Fibroblast of lung (primary cell): ENCODE measurements at places on chromosomes 3 and 15. TPM values are rescaled to one million over a fixed set of nuclear protein-coding genes. Genes with fewer than 3 reads are reported as not detected.

- no peak for DNase-seq
Observed at GRCh38 chr3:167469381-167469780, 4.5 kb downstream of the SERPINI2 start.

DNA sequence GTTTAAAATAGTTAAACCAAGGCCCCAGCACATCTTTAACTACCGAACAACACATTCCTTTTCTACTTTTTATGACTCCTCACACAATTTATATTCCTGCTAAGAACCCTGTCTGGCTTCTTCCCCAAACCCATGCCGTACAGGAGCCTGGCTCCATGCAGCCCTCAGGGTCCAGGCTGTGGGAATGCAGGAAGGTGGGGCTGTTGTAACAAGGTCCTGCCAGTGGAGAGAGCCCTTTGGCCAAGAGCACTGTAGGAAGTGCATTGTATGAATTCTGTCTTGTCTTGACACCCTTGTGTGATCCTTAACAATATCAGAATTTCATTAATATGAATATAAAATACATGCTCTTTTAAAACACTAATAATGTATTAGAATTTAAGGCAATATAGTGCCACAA, 563.8 kb downstream of the TBL1XR1 start:
- no peak for DNase-seq

- no peak for DNase-seq
Observed at GRCh38 chr3:190617185-190617584, 103.3 kb downstream of the IL1RAP start.

DNA sequence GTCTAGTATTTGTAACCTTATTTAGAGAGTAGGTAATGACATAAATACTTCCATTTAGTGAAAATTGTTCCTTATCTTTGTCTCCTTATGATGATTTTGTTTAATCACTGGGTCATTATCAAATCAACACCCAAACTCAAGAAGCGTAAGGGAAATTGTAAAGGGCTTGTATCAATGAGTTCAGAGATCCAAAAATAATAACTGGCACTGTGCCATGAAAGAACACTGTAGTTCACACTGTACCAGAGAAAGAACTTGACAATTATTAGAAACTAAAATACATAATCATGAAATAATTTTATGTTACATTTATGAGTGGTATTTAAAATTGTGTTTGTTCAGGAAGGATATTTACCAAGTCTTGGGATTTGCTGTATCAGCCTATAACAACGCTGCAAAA, 895.4 kb downstream of the FHIT start:
- DNase-seq = no peak

Gene HYAL1
- total RNA-seq = 1.3 and 1.8 TPM in 2 replicates

DNA sequence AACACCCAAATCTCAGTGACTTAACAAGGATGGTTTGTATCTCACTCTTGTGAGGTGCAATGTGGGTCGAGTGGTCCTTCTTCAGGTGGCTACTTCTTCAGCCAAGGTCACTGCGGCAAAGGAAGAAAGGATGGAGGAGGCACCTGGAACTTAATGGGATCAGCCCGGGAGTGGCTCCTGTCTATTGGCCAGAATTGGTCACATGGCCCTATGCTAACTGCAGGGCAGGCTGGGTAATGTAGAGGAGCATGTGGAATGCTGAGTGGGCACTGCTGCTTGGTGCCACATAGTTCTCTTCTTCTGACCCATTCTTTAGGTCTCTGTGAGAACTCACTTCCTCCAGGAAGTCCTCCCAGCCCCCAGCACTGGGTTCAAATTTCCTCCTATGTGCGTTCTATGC, 20.3 kb upstream of the FAM3D start:
- DNase-seq = no peak

- DNase-seq = no peak
Observed at GRCh38 chr3:55452886-55453285, 34.2 kb downstream of the WNT5A start.

- DNase-seq = peak; percentile 62
Observed at GRCh38 chr15:57726411-57726810, 19.9 kb downstream of the POLR2M start.

Gene MGA
- total RNA-seq = 31.6 and 33.7 TPM in 2 replicates

- no peak for DNase-seq
Observed at GRCh38 chr3:126542340-126543241, 16.1 kb downstream of the C3orf22 start.

Gene CLRN1
- total RNA-seq = not detected in 2 replicates

GRCh38 chr3:170056710-170057454, 19.1 kb downstream of the GPR160 start:
- DNase-seq = no peak

Gene CHST13
- under 0.01 TPM in 2 replicates for total RNA-seq

Gene SLC22A14
- total RNA-seq = under 0.01 and 0.17 TPM in 2 replicates

Gene PARP15
- 0.26 and 1.2 TPM in 2 replicates for total RNA-seq

DNA sequence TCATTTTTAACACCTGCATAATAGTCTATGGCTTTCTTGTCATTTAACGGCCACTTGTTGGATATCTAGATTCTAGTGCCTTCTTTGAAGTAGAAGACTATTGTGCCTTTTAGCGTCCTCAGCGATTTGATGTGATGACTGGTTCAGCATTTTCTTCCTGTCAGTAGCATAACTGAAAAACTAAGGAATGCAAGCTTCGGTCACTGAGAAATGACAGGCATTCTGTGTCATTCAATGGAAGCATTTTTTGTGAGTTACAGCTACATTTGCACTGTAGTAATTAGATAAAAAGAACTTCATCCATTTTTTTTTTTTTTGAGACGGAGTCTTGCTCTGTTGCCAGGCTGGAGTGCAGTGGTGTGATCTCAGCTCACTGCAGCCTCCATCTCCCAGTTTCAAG, 10.3 kb downstream of the NEK11 start:
- no peak for DNase-seq

- no peak for DNase-seq
Observed at GRCh38 chr15:85955501-85956391, 123.9 kb upstream of the AGBL1 start.

- no peak for DNase-seq
Observed at GRCh38 chr15:80752204-80752603, 27.0 kb upstream of the CEMIP start.

- no peak for DNase-seq
Observed at GRCh38 chr15:88644741-88645140, 5.9 kb downstream of the ISG20 start.

- DNase-seq = no peak
Observed at GRCh38 chr3:13391308-13391707, 28.8 kb downstream of the NUP210 start.

- DNase-seq = no peak
Observed at GRCh38 chr15:47705281-47705997, 11.9 kb upstream of the SEMA6D start.

Gene ZNF385D
- 0.77 and 0.83 TPM in 2 replicates for total RNA-seq

DNA sequence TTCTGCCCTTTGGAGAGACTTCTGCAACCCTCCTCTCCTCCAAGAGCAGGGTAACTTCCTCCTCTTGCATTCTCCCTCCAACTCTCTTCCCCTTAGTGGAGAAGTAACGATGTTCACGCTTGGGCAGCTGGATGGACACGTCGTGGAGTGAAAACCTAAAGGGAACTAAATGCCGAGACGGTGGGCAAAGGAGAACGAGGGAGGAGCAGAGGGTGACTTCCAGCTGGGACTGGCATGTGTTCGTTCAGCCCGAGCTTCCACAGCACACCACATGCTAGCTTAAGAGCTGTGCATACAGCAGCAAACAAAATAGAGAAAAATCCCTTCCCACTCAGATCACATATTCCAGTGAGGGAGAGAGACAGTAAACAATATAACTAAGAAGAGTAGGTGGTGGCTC, 179.8 kb downstream of the SLCO3A1 start:
- no peak for DNase-seq

Gene PRR20G
- not detected in 2 replicates for total RNA-seq

- DNase-seq = no peak
Observed at GRCh38 chr3:13769422-13769821, 110.4 kb downstream of the WNT7A start.

GRCh38 chr3:55408193-55408826, 78.8 kb downstream of the WNT5A start:
- DNase-seq = no peak

GRCh38 chr3:188365988-188366698, 212.2 kb downstream of the LPP start:
- peak; percentile 81 for DNase-seq

Gene RGMA
- 1.3 and 1.5 TPM in 2 replicates for total RNA-seq

GRCh38 chr3:71345429-71346040, 238.0 kb downstream of the FOXP1 start:
- DNase-seq = peak; percentile 22

DNA sequence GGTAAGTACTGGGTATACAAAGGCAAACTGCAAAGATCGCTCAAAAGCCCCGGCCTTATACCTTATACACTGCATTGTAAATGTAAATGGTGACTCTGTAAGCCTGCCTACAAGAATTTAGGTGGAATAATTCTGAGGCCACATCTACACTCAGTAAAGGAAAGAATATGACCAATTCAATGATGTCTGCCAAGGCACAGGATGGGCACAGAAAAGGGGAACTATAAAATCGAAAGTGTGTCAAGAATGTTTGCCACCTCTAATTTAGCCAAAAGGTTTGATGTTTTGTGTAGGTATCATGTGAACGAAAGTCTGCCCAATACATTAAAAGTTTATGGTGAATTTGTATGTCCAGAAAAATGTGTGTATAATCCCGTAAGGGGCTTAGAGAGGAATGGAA, 96.1 kb downstream of the FOXP1 start:
- no peak for DNase-seq

- DNase-seq = peak; percentile 35
Observed at GRCh38 chr3:16388850-16389441, 123.9 kb downstream of the OXNAD1 start.

DNA sequence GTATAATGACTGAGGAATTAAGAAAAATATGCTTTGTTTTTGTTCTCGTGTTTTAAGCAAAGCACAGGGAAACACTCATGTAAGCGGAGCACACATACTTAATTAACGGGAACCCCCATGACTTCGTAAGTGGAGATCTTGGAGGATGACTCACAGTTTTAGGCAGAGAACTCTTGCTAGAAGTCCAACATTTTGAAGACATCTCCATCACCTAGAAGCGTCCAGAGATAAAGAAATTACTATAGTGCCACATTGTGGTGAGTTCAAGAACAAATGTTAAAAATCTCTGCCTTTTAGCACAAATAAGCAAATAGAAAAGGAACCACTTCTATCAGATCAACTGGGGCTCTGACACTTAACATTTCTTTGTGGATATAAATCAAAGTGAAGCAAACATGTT, 194.1 kb upstream of the ARHGEF26 start:
- DNase-seq = peak; percentile 93

DNA sequence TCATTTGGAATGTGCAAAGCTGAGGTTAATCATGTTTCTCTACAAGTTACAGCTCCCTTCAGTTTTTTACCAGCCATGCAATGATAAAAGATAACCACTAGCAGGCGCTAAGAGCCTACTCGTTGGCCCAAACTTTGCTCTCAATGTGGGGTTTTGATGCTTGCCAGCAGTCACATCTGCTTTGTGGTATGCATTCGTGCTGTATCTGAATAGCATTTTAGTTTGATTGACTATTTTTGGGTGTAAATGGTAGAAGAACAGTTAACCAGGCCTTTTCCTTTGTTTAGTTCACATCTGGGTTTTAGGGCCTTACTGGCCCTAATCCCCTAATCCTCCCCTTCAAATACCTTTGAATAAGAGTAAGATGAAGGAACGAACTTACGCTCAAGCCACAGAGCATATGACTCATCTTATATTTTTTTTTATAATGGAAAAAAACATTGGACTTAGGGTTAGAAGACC, 4.4 kb upstream of the CLDN11 start:
- DNase-seq = peak; percentile 88

DNA sequence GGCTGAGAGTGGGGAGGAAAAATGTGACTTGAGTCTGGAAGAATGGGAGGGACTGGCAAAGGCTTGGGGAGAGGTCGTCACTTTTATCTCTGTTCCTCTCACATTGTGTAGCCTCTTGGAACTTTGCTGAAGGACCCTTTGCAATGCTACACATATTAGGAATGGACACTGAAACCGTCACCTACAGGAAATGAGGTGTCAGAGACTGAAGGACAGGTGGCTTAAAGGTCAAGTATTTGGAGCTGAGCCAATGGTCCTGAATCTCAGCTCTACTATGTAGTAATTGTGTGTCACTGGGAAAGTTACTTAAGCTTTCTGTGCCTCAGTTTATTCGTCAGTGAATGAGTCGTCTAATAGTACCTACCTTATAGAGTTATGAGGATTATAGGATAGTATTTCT, 14.7 kb downstream of the MCTP2 start:
- DNase-seq = no peak

Gene CAPN7
- 38.0 and 39.0 TPM in 2 replicates for total RNA-seq

DNA sequence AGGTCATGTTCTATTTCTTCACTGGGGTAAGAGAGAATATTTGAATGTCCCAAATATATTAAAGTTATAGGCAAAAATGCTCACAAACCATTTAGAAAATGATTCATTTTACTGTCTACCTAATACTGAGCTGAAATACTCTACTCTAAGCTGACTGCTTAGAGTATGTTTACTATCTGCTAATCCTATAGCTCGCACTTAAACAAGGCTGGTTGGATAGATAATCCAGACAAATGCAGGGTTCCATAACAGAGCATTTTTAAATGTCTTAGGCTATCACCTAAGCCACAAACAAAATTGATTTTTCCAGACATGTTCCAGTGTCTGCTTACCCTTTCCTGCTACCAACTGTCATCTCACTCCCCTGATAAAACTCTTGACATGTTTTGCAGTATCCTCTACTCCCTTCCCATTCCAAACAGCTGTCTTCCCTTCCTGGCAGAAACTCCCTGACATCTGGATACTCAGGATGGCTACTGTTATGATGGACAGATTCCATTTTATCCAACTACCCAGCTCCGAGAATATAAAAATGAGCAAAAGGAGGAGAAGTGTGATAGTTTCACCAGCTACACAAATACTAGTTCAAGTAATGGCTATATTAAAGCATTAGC, 1034.7 kb downstream of the FHIT start:
- DNase-seq = no peak

Gene SCAANT1
- 1.7 TPM in 1 of 2 replicates, not detected in the other for total RNA-seq

DNA sequence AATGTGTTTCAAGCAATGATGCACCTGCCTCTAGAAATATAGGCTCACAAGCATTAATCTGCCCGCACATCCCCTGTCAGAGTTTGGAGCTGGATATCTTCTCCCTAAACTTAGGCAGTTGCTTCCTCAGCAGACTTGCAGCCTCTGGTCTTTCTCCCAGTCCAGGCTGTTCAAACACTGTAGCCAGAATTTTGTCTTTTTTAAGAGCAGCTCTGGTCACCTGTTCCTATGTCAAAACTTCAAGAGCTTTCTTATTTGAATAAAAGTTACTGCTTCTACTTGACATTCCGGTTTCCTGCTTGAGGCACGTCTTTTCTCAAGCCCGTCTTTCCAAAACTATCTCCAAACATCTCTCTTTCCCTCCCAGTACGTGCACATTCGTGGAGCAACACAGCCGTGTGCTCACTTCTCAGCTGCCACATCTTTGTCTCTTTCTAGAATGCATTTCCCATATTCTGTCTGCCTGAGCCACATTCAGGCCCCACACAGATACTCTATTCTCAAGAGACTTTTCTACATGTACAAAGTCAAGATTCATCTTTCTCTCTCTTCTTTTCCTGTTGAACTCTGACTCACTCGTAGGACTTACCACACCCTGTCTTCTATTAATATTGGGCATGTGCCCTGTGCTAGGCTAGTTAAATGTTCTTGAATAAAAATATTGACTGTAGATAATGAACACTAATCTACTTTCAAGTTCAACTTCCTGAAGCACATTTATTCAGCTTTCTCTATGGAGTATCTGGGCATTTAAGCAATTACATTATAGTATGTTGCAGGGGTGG, 307.7 kb upstream of the SOX2 start:
- DNase-seq = no peak

Gene MOBP
- not detected in 2 replicates for total RNA-seq
